Smooth muscle cell of the umbilical artery (primary cell): ENCODE measurements at places on chromosomes 7 and 10. TPM values are rescaled to one million over a fixed set of nuclear protein-coding genes. Genes with fewer than 3 reads are reported as not detected.

Gene SFTPD
- not detected in 2 replicates for total RNA-seq

Gene SNX13
- 45.4 and 48.7 TPM in 2 replicates for total RNA-seq

Gene MEST
- total RNA-seq: 331 and 917 TPM in 2 replicates

Gene SPDYE8
- not detected in 2 replicates for total RNA-seq

Gene ZNF804B
- total RNA-seq: not detected in 2 replicates

Gene PCDH15
- total RNA-seq: under 0.01 and 0.05 TPM in 2 replicates

Gene LRRC4
- total RNA-seq: 0.18 TPM in 1 of 2 replicates, not detected in the other

Gene C10orf53
- not detected in 2 replicates for total RNA-seq

Gene TMEM270
- not detected in 2 replicates for total RNA-seq

Gene NEBL
- total RNA-seq: under 0.01 and 0.09 TPM in 2 replicates

Gene MUC12
- 0.60 and 1.2 TPM in 2 replicates for total RNA-seq

Gene CFAP70
- total RNA-seq: 0.97 and 1.5 TPM in 2 replicates

Gene RELN
- total RNA-seq: under 0.01 and 0.89 TPM in 2 replicates

Gene MNX1
- total RNA-seq: not detected in 2 replicates

Gene SLC29A4
- 5.6 and 11.1 TPM in 2 replicates for total RNA-seq

Gene GALNT17
- total RNA-seq: not detected in 2 replicates

Gene PIK3AP1
- total RNA-seq: 0.88 and 0.89 TPM in 2 replicates

Gene GDF2
- total RNA-seq: not detected in 2 replicates

Gene CALML3
- not detected in 2 replicates for total RNA-seq

Gene ADAMTS14
- 3.6 and 4.2 TPM in 2 replicates for total RNA-seq

Gene GNAT3
- not detected in 2 replicates for total RNA-seq

Gene C7orf33
- total RNA-seq: not detected in 2 replicates

Gene WNT2
- 0.97 and 1.2 TPM in 2 replicates for total RNA-seq

Gene SMARCD3
- 25.7 and 41.3 TPM in 2 replicates for total RNA-seq

Gene MEOX2
- total RNA-seq: under 0.01 TPM in 1 of 2 replicates, not detected in the other

Gene CYP26C1
- total RNA-seq: 0.09 TPM in 1 of 2 replicates, not detected in the other

Gene C10orf67
- total RNA-seq: 0.18 TPM in 1 of 2 replicates, not detected in the other

Gene TMEM213
- total RNA-seq: not detected in 2 replicates

Gene COL17A1
- total RNA-seq: 0.30 and 3.1 TPM in 2 replicates

Gene VSIR
- 8.0 and 17.7 TPM in 2 replicates for total RNA-seq

Gene GFRA1
- 0.30 and 0.46 TPM in 2 replicates for total RNA-seq

Gene C10orf105
- total RNA-seq: not detected in 2 replicates

Gene TMEM248
- total RNA-seq: 79.8 and 84.0 TPM in 2 replicates

Gene ELFN1
- total RNA-seq: 0.30 and 0.74 TPM in 2 replicates

Gene PRPS1L1
- total RNA-seq: not detected in 2 replicates

Gene SP8
- total RNA-seq: not detected in 2 replicates

Gene SPDYE2B
- not detected in 2 replicates for total RNA-seq

Gene TRIM74
- not detected in 2 replicates for total RNA-seq

Gene DPY19L1
- 52.0 and 55.9 TPM in 2 replicates for total RNA-seq

Gene PTF1A
- total RNA-seq: not detected in 2 replicates

Gene WNT8B
- total RNA-seq: not detected in 2 replicates

Gene ABCC2
- 0.65 and 0.89 TPM in 2 replicates for total RNA-seq

Gene STEAP2
- total RNA-seq: 9.2 and 18.3 TPM in 2 replicates

Gene TUBAL3
- not detected in 2 replicates for total RNA-seq

Gene SAP25
- not detected in 2 replicates for total RNA-seq

Gene COL13A1
- total RNA-seq: 17.2 and 25.7 TPM in 2 replicates

Gene FOXI2
- total RNA-seq: not detected in 2 replicates

Gene TMEM178B
- total RNA-seq: under 0.01 and 0.18 TPM in 2 replicates

Gene UNCX
- total RNA-seq: not detected in 2 replicates

Gene TRIP6
- 46.9 and 54.3 TPM in 2 replicates for total RNA-seq

Gene CYP3A7
- total RNA-seq: 0.30 and 1.1 TPM in 2 replicates

Gene NOS3
- 2.1 and 6.5 TPM in 2 replicates for total RNA-seq

Gene OR2A12
- not detected in 2 replicates for total RNA-seq

Gene CDNF
- 0.51 and 0.59 TPM in 2 replicates for total RNA-seq

Gene SYNPO2L
- 0.42 TPM in 1 of 2 replicates, not detected in the other for total RNA-seq

Gene NPC1L1
- under 0.01 TPM in 1 of 2 replicates, not detected in the other for total RNA-seq

Gene FXYD4
- not detected in 2 replicates for total RNA-seq
